ENCODE measurements at places on chromosomes 4 and X. TPM values are rescaled to one million over a fixed set of nuclear protein-coding genes. Genes with fewer than 3 reads are reported as not detected.
A peak's percentile ranks its signal among the peaks of the same experiment; 100 is the strongest.

- DNase-seq: peak; percentile 81
Measured at GRCh38 chrX:3231766-3232165, 114.7 kb downstream of the MXRA5 start.

GRCh38 chr4:145888393-145888792, 50.2 kb downstream of the ZNF827 start:
- no peak for DNase-seq

DNA sequence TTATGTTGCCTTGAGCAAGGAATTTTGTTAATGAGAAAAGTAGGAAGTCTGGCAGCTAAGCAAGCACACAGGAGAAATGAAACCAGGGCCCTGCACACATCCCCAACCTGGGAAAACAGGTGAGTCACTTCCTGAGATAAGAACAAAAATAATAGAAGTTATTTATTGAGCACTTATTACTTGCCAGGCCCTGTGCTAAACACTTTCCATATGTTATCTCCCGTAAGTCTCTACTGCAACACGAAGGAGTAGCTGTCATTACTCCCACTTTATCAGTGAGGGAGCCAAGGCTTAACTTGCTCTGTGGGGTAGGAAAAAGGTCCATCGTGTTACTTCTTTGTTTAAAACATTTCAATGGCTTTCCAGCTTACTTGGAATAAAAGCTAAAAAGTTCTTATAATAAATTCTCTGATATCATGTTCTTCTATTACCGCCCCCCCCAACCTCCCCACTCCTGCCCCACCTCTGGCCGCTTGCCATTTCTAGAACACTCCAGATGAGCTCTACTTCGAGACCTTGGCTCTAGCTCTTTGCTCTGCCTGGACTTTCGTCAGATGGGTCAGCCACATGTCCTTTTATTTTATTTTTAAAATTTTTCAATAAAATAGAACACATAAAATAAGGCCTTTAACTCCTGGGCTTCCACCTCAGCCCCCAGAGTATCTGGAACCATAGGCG, 36.3 kb upstream of the PLAC8 start:
- DNase-seq: no peak

GRCh38 chrX:6968231-6968630, 179.3 kb upstream of the STS start:
- DNase-seq: no peak

DNA sequence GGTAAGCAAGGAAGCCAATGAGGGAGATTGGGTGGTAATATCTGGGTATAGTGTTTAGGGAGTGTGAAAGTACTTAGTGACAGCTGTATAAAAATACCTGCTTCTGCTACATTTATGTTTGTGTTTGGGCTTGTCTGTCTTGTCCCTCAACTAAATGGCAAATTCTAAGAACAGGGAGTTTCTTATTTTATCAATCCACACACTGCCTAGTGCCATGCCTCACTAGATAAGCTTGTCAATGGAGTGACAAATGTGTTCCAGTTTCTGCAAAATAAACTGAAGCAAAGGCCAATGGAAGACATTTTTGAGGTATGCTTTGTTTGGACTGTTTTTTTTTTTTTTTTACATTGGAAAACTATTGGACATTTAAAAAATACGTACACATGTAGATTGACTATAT, 418.0 kb downstream of the SH2D1A start:
- DNase-seq: no peak

DNA sequence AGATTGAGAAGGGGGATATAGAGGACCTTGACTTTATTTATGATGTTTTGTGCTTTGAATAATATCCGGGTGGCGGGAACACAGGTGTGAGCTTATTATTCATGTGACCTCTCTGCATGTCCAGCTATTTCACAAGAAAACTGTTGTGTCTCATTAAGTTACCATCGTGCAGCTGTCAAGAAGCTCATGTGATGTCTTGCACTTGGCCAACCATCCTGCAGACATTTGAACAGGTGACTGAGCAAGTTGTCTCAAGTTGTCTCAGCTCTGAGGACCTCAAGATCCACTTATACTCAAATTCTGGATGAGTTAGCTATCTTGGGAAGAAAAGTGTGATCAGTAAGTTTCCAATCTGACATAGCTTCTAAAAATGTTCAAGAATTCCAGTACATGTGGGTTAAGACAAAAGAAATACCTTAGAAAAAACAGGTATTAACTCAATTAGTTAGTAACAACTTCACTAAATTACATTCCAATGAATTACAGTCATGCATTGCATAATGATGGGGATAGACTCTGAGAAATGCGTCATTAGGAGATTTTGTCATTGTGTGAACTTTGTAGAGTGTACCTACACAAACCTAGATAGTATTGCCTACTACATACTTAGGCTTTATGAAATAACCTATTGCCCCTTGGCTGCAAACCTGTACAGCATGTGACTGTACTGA, 462.2 kb downstream of the INPP4B start:
- DNase-seq: no peak

DNA sequence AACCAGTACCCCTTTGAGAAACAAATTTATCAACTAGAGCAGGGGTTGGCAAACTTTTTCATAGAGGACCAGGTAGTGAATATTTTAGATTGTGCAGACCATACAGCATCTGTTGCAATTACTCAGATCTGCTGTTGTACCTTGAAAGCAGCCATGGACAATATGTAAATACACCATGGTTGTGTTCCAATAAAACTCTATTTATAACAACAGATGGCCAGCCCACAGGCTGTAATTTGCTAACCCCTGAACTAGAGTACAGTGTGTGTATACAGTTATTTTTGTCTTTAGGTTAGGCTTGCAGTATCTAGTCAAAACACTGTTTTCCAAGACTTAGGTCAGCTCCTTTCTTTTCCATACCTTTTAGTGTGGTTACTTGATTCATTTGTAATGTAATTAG, 54.4 kb downstream of the PHKA1 start:
- no peak for DNase-seq

DNA sequence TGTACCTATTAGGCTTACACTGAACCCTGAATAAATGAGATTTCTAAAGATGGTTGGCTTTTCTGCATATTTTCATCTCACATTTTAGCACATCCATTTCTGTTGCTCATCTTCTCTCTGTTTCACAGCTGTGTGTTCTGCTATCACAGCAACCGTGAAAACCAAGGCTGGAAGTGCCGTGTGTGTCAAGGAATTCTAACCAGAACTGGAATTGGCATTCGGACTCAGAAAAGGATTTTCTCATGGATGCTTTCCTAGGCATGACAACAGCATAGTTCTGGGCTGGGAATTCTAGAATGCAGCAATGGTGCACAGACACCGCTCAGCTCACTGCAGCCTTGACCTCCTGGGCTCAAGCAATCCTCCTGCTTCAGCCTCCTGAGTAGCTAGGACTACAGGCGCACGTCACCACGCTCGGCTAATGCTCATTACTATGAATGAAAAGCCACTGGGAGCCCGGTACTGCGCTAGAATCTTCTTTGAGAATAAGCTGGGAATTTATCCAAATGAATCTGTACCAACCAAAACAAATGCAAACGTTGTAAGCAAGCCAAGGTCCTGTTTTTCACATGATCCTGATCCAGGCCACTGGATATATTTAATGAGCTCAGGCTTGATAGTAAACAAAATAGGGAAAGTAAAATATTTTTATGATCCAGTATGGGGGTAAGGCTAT, 105.2 kb downstream of the RBM47 start:
- DNase-seq: no peak

GRCh38 chr4:188138227-188138626, 1.0 kb upstream of the TRIML1 start:
- no peak for DNase-seq

DNA sequence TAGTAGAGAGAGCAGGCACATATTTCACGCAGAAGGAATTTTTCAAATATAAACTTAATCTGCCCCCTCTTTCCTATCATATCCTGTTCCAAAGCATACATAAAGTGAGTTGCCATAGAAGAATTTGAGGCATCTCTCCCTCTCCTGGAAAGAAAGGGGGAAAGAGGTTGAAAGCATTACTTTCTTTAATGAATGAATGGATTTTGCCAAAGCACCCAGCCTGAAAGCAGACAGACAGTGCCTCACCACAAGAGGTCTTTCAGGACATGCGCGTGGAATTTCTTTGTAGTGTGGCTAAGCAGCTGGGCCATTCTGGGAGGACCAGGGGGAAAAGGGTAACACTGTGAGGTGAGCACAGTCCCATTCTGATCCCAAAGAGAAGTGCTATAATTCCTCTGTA, 651.4 kb downstream of the IQCM start:
- DNase-seq: peak; percentile 12

GRCh38 chr4:189285377-189285776, 655.3 kb upstream of the FRG1 start:
- DNase-seq: peak; percentile 3

- no peak for DNase-seq
Measured at GRCh38 chr4:169179609-169180521, 90.9 kb downstream of the SH3RF1 start.

DNA sequence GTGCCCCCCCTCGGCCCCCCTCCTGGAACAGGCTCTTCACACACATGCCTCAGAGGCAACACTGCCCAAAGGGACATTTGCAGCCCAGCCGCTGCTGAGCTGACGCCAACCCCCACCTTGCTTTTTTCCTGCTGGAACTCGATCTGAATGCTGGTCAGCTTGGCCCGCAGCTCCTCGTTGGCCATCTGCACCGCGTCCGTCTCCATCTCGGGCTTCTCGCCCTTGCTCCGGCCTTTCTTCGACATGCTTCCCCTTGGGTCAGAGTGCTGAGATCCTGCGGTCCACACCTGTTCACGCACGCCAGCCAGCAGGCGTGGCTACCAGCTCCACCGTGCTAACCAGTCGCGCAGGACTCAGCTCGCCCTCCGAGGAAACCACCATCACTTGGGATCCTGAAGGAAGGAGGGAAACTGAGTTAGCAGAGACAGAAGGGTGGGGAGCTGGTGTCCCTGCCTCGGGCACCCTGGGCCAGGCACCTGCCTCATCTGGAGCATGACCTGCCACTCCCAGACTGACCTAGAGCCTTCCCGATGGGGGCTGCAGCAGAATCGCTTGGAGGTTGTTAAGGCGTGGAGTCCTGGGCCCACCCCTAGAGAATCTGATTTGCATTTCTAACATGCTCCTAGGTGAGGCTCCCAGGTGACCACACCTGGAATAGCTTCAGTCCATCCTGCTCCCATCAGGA, 87.6 kb downstream of the JAKMIP1 start:
- DNase-seq: no peak

DNA sequence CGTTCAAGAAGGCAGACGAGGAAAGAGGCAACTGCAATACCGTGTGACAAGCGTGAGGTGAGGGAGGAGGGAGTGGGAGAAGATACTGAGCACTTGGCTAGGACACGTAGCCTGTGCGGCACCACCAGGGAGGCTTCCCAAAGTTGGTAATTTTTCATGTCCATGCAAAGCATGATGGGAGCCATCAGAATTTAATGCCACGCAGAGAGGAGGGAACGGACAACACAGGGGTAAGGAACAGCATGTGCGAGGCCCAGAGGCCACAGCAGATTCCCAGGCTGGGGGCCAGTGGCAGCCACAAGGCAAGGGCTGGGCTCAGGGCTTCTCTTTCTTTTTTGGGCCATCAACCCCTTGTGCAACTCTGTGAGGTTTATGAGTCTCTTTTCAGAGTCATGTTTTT, 11.0 kb upstream of the CLDN24 start:
- no peak for DNase-seq

DNA sequence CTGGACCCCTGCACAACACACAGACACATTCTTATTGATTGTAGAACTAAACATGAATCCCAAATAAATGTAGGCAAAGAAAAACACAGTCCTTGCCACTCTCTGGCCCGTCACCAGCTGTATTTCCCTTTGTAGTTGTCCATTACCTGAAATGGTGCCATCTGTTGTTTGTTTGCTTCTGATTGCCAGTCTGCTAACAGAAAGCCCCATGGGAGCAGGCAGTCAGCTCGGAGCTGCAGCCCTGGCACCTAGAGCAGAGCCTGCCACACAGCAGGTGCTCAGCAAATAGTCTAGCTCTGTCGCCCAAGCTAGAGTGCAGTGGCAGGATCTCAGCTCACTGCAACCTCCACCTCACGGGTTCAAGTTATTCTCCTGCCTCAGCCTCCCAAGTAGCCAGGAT, 28.9 kb downstream of the CPLX1 start:
- no peak for DNase-seq

DNA sequence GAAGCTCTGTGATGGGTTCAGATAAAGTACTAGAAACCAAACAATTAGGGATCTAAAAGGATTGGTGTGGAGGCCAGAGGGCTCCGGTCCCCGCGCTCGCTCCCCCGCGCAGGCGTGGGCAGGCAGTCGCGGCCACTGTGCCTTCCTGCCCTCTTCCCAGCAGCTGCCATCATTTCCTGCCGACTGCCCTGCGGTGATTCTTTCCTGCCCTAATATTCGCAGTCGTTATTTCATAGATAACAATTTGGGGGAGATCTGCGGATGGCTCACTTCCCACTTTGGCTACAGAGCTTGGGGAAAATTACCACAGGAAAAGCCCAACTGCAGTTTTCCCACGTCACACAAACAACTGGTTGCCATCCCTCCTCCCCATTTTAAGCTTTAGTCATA, 2.2 kb downstream of the GRIA2 start:
- no peak for DNase-seq

- no peak for DNase-seq
Measured at GRCh38 chrX:32281853-32282252, 929.5 kb downstream of the DMD start.

- peak; percentile 1 for DNase-seq
Measured at GRCh38 chrX:120660637-120661036, 30.8 kb upstream of the C1GALT1C1 start.

The BTK gene
- total RNA-seq: 0.05 TPM

The ESX1 gene
- total RNA-seq: not detected

The SSX2 gene
- total RNA-seq: not detected

The RPS6KA6 gene
- total RNA-seq: 7.7 TPM

The DCHS2 gene
- total RNA-seq: 0.45 TPM

The TMSB15C gene
- total RNA-seq: 5.7 TPM

The CEP135 gene
- total RNA-seq: 24.3 TPM

The PCYT1B gene
- 7.2 TPM for total RNA-seq
